NCI-H2171 treated with DMSO at 0.1 percent for 48 hours (cell line): ENCODE measurements at places on chromosomes 2 and 18.

GRCh38 chr18:6399776-6400175 lies 14.9 kb downstream of the L3MBTL4 start:
- DNase-seq = no peak

- DNase-seq = peak; percentile 56
Observed at GRCh38 chr18:53772293-53772692, 452.2 kb downstream of the MBD2 start.

- DNase-seq = peak; percentile 86
Observed at GRCh38 chr2:74020702-74021406, 36.1 kb downstream of the TET3 start.

- no peak for DNase-seq
Observed at GRCh38 chr2:187297801-187298200, 150.3 kb downstream of the CALCRL start.

GRCh38 chr2:32715981-32716380 lies 88.1 kb downstream of the TTC27 start:
- DNase-seq = peak; percentile 92
